ENCODE measurements at places on chromosomes 2 and 18. TPM values are rescaled to one million over a fixed set of nuclear protein-coding genes. Genes with fewer than 3 reads are reported as not detected.

The PPP1R1C gene
- not detected for total RNA-seq

The OTX1 gene
- not detected for total RNA-seq

The INPP5D gene
- 0.17 TPM for total RNA-seq

The RAPGEF4 gene
- 1.3 TPM for total RNA-seq

The RAMP1 gene
- 18.0 TPM for total RNA-seq

The THSD7B gene
- total RNA-seq: 0.17 TPM

The ARHGAP15 gene
- total RNA-seq: not detected

The TFPI gene
- total RNA-seq: 86.5 TPM

The GPR55 gene
- not detected for total RNA-seq

The CDCA7 gene
- total RNA-seq: 1.8 TPM

The EN1 gene
- 5.7 TPM for total RNA-seq

Data from pericardium fibroblast (primary cell).